ENCODE measurements at places on chromosomes 16 and 17.

DNA sequence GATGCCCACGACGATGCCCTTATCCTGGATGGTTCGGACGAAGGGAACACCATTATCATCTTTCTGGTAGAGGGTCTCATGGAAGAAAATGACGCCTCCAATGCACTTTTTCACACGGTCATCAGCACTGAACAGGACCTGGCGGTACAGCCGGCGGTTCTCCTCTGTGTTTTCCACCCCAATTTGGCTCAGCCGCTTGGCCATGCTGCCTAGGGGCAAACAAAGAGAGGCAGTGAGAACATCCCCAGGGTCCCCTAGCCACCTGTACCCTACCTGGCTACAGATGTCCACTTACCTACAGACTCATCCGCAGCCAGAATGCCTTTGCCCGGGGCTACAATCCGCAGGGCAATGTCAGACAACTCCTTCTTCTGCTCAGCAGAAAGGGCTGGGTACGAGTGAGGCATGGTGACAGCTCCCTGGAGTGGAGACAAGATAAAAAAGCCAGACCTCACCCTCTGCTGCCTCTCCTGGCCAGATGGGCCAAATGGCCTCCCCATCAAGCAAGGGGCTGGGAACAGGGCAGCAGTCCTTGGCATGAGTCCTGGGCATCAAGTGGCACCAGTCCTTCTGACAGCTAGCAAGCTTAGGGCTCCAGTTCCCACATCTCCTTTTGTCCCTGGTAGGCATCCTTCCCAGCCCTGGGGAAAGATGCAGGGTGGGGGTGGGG, 1.4 kb downstream of the ALDOC start:
- no peak for DNase-seq

- DNase-seq, result no peak
Measured at GRCh38 chr16:87581857-87582215, 20.5 kb upstream of the JPH3 start.

DNA sequence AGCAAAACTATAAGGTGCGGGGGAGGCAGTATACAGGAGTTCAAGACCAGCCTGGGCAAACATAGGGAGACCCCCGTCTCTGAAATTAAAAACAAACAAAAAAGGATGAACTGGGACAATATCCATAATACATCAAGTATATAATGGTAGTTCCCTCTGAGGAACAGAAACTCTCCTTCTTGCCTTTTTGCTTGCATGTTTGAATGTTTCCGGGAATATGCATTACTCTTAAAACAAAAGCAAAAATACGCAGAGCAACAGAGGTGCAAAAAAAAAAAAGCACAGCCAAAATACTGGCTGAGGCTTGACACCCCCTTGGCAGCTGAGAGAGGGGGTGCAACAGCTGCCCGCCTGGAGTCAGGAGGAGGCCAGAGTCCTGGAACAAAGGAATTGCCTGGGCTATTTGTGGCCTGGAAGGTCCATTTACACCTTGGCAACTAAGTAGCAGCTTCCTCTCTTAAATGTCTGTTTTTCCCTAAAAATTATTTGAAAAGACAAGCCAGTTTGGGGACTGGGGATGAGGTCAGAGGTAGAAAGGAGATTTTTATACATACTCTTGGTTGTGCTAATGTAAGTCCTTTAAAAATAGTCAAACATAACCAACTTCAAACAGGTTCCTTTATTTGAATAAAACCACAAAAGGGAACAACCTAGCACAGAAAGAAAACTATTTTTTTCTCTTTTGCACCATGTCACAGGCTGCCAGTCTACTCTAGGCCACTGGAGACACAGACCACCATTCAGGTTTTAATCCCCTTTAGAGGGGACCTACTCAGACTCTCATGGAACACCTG, 19.5 kb downstream of the USP7 start:
- peak; percentile 43 for DNase-seq

DNA sequence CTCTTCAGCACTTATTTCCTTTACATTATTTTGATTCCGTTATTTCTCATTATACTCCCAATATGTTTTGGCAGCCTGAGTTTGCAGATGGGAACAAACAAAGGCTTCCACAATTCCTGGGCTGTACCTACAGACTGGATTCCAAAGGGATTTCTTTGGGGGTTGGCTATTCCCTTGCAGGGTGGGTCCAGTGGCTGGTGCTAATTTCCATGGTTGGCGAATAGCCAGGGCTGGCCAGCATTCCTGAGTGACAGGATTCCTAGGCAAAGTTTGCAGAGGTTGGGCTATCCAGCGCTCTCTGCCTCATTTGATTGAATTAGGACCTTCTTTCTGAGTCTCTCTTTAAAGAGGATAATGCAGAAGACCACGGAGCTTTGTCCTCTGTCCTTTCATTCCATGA, 207.4 kb downstream of the MAF start:
- DNase-seq, result no peak

DNA sequence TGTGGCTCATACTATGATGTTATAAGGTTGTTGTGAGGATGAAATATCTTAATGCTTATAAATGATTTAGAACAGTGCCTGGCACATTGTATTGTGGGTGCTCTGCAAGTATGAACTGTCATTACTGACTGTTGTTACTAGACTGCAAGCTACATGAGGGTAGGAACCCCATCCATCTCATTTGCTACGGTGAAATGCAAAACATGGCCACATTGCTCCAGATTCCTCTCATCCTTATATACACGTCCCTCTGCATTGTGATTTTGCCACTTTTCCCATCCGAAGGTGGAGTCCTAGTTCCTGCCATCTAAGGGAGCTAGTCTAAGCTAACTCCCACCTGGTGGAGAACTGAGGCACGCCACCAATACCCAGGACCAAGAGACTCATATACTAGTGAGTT, 29.8 kb downstream of the HSBP1 start:
- no peak for DNase-seq
